Sigmoid colon (tissue), 7 donors: ENCODE measurements at places on chromosomes 6 and 20. TPM values are rescaled to one million over a fixed set of nuclear protein-coding genes. Genes with fewer than 3 reads are reported as not detected.

- DNase-seq = no peak
Measured at GRCh38 chr6:161772176-161772575, 498.3 kb upstream of the AGPAT4 start.

GRCh38 chr6:28977341-28978132, 27.6 kb downstream of the ZNF311 start:
- DNase-seq = no peak

Gene CSE1L
- polyA plus RNA-seq = 14.8 TPM

GRCh38 chr6:30981942-30982772, 1.4 kb upstream of the MUC21 start:
- no peak for DNase-seq

- no peak for DNase-seq
Measured at GRCh38 chr6:152458648-152459644, 178.2 kb downstream of the SYNE1 start.

Gene PYGB
- polyA plus RNA-seq = 198 TPM

DNA sequence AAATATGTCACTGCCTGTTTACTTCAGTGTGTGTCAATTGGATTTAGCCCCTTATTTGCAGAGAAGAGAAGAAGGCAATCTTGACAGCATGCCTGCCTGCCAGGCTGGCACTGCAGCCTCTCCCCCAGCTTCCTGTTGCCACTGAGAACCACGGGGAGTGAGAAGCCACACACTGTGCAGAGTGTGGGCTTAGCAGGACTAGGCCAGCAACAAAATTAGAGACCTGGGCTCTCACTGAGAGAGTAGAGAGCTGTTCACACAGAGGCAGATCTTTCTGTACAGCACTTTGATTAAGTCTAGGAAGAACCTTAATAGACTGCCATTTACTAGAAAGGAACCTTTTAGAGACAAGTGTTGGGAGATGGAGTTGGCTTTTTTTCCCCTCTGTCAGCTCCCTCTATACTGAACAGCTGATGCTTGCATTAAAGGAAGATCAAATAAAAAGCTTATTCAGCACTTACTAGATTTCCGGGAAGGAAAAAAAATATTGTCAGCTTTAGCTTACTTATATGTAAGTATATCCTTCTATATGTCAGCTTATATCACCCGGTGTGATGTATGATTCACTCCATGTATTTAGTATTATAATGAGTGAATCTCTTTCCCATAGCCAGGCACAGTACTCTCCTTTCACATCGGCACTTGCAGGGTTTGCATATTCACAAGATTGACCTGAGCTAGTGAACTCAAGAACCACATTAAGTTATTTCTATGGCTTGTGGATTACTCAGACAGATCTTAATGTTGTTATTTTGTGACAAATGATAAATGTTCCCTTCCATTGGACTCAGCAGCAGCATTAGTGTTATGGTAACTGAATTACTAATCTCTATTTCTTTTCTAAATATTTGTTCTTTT, 851.0 kb upstream of the EPHA7 start:
- no peak for DNase-seq

DNA sequence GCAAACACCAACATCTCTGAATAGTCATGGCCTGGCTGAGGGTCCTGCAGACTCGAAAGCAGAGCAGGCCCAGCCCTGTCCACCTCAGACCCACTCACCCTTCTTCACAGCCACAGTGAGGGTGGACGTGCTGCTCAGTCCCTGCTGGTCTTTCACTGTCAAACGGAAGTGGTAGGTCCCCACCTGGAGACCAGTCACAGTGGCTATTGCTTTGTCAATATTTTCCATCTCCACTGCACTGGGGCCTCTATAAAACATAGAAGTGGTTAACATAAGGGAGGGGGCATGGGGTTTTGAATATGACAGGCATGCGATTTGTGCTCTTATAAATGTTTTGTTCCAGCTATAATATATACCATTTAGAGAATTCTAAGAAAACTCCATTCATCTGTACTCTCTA, 73.9 kb downstream of the ALDH5A1 start:
- DNase-seq = no peak

- no peak for DNase-seq
Measured at GRCh38 chr20:20365480-20366161, 2.3 kb upstream of the INSM1 start.

Gene ULBP2
- not detected for polyA plus RNA-seq

Gene SRPK1
- polyA plus RNA-seq = 17.4 TPM

DNA sequence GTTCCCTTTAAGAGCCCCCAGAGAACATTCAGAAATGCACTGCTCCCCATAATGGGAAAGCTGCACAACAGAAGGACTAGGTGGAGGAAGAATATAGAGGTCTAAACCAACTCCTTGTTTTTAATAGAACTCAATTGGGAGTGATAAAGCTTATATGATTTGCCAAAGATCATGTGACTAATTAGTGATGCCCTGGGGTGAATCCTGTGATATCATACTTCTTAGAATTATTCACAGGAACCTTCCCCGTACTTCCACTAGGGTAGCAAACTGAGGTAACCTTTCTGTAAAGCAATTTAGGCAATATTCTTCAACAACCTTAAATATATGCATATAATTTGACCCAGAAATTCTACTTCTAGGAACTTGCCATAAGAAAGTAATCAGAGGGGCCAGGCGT, 84.4 kb downstream of the TFAP2A start:
- DNase-seq = no peak

DNA sequence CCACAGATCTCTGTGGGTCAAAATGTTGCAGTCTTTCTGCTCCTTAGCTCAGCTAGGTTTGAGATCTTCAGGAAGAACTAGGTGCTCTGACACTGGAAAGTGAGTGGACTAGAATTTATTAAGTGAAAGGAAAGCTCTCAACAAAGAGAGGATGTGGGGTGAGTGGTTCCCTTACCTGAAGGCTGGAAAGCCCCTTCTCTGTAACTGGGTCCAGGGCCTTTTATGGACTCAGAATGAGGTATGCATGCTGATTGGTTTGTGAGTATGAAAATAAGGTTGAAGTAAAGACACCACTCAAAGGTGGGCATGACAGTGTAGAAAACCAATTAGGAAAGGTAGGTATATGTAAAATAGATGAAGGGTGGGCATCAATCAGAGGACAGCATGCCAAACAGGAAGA, 485.5 kb downstream of the CD109 start:
- no peak for DNase-seq
